ENCODE measurements at places on chromosomes 16 and 17. TPM values are rescaled to one million over a fixed set of nuclear protein-coding genes. Genes with fewer than 3 reads are reported as not detected.
A peak's percentile ranks its signal among the peaks of the same experiment; 100 is the strongest.

DNA sequence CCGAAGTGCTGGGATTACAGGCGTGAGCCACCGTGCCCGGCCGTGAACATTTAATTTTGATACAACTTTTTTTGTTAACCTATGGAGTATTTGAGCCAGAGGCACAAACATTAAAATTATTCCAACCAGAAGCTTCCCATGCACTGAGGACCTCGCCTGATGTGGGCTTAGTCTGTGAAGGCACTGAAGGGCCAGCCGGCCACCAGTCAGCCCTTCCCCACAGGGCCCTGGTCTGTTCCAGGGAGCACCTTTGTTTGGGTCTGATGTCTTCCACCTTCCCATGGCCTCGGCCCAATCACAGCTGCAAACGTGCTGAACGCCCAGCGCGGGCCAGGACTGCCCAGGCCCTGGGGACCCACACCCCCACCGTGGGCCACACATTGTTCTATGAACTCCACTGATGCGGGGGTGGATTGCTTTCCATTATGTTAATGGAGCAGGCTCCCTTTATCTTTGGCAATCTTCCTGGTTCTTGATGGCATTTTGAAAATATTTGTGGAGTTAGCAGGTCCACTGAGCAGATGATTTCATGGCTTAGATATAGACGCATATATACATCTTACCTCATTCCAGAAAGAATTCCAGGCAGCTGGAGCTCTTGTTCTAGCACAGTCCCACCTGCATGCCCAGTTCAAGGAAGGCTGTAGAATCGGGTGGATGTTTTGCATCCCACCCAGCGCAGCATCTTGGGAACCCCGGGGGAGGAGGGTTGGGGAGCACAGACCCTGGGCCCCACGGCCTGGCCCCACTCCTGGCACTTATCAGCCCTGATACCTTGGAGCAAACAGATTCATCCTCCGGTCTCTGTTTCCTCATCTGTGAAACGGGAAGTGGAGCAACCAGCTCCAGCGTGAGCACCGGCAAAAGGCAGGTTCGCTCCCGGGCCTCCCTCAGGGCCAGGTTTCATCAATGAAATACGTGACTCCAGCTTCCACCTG is 14.5 kb downstream of the SPIRE2 start:
- DNase-seq: peak; percentile 79

Gene CYB5B
- total RNA-seq: 77.8 TPM

- DNase-seq: peak; percentile 82
Measured at GRCh38 chr16:4500272-4500671, 24.1 kb downstream of the HMOX2 start.

Gene SGF29
- total RNA-seq: 8.7 TPM

Gene HS3ST3B1
- 1.4 TPM for total RNA-seq

DNA sequence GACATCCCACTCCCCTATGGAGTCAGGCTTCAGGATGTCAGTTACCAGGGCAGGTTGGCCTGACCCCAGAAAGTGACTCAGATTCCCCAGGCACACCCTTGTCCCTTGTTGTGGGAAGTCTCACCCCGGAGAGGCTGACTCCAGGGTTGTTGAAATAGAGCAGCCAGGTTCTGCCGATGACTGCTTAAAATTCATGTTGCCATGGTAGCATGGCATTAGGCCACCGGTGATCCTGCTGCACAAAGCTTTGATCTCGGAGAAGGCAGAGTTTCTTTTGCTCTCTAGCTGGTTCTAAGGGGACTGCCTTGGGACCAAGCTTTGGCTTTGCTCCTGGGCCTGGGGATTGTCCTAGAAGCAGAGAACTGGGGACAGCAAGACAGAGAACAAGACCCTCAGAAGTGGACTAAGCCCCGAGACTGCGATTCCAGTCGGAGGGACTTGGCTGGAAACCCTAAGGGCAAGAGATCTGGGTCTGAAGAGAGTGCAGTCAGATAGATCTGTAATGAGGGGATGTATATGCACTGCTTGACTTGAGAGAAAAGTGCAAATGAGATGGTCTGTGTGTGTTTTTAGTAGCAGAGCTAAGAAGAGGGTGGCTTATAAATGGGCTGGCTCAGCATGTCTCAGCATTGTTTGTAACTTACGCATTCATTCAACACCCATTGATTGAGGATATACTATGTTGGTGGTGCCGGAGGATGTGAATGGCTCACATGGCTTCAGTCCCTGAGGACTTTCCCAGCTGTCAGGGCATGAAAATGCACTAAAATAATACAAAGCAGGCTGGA is 106.9 kb downstream of the RGS9 start:
- DNase-seq: peak; percentile 32

Gene CMTM1
- total RNA-seq: 2.7 TPM

DNA sequence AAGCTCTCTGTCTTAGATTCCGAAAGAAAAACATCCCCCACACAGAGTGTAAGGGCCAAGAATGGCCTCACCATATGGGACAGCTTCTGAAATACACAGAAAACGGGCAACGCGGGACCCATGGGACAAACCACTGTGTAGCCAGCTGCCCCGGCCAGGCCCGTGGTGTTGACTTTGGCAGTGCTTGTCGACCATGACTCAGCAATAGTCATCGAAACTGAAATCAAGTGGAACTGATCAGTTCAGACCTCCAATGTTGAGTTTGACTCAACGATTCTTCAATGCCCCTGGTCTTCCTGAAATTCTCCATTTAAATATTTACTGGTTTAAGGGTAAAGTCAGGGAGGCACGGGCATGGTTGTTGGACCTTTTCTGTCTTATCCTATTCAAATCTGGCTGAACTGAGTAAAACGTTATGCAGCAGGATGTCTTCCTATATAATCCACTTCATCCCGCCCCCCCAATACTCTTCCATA is 27.5 kb downstream of the ZFHX3 start:
- peak; percentile 90 for DNase-seq

Measured in dermis blood vessel endothelial cell (primary cell).